CD4-positive, alpha-beta T cell treated with Interleukin-17A for 1 hour (primary cell): ENCODE measurements at places on chromosomes 7 and 10.

DNA sequence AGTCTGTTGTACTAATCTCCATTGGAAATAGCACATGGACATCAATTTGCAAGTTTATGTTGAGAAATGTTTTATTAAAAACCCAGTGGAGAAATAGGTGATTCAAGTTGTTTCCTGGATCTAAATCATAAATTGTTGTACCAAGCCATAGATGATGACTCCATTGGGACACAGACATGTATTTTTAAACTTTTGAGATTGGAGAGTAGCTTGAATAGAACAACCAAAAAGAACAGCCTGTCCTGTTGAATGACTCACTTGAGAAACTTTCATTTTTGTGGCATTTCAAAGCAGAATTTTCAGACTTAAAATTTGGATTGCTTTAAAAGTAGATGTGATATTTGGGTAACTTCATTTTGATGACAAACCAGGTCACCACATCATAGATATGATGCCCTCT lies 197.5 kb downstream of the GPAM start:
- no peak for DNase-seq

DNA sequence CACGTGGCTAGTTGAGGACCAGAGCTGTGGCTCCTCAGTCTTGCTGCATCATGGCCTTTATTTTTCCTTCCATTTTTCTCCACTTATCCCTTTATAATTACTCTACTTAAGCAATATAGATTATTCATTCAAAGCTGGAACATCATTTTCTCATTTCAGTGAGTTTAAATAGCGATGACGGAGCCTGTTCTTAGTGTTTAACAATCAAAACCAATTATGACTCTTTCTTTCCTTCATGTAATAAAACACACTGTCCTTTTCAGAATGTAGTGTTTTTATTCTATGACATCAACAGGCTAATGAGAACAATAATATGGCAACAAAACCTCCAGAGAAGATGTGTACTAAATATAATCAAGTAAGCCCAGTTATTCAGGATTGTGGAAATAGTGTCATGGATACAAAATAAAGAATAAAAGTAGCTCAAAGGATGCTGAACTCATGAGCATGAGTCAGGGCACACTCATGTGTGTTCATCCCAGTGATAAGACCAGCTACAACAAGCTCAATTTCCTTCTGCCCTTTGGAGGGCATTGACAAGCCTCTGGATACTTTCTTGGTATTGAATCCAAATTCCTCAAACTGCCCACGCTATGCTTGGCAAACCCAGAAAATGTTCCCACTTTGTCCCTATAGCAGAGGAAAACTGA lies 188.4 kb downstream of the CYP26A1 start:
- no peak for DNase-seq

DNA sequence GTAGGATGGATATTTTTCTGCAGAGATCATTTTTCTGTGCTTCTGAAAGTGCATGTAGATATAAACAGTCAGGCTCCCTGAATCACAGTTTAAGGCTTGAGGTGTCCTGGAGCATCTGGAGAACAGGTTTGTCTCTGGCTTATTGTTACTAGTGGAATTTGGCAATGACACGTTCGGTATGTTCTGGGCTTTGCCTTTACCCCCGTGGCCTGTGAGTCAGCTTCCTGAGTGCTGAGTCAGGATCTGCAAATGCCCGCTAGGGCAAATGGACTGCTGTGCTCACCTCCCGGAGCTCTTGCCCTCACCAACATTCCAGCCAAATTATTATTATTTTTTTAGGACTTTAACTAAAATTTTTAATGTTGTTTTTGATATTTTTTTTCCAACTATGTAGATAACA lies 192.5 kb upstream of the PRSS1 start:
- DNase-seq, result no peak

DNA sequence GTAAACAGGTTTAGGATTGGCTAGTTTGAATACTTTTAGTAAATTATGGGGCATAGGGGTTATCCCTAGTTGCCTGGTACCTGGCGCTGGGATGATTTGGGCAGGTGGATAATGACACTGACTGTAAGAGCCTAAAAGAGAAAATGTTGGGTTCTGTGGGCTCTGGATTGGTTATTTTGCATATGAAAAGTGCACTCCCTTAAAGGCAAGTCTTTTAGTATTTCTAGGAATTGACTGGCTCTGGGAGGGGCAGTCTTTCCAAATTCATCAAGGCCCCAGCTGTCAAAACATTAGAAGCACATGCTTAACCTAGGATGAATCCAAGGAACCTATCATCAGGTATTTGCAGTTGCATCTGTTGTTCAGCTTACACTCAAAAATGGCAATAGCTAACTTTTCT lies 454.6 kb upstream of the SORCS1 start:
- DNase-seq, result no peak

GRCh38 chr7:38902449-38902848 lies 6.5 kb downstream of the VPS41 start:
- no peak for DNase-seq

DNA sequence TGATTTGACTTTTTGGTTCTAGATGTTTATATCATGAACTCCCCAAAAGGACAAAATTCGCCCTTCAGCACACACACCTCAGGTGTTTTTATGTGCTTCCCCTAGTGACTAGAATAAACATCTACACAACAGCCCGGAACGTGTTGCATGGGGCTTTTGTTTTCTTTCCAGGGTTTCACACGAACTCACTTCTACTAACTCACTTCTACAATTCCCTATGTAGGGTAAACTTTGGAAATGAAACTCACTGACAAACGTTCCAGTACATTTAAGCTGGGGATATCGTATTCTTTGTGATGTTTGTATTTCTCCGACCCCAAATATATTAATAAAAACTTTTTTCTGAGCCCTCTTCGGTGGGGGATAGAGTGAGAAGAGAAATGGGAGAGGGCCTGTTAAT lies 1.4 kb downstream of the TRA2A start:
- DNase-seq, result peak; percentile 78

GRCh38 chr7:150420987-150421674 lies 29.3 kb upstream of the GIMAP8 start:
- DNase-seq, result peak; percentile 90

GRCh38 chr7:29352041-29352440 lies 157.5 kb downstream of the CHN2 start:
- no peak for DNase-seq

DNA sequence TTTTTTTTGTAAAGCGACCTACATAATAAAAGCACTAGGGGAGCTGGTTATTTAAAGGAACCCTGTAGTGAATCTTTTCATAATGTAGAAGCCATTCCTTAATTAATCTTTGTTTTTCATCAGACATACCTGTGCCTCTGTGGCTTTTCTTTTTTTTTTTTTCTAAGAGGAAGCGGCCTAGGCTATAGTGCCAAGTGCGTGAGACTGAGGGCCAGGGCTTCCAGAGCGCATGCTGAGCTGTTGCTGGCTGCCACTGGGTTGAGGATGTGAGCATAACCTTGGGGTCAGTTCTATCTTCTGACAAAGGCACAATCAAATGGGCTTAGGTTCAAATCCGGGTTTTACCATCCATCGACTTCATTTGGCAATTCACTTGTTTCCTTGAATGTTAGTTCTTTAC lies 103.7 kb downstream of the NEUROD6 start:
- DNase-seq, result no peak

GRCh38 chr7:88635149-88635548 lies 124.4 kb upstream of the ZNF804B start:
- DNase-seq, result no peak

GRCh38 chr10:112471878-112472487 lies 25.0 kb downstream of the VTI1A start:
- DNase-seq, result peak; percentile 58

- no peak for DNase-seq
Measured at GRCh38 chr10:93074147-93074596, 479 bp downstream of the CYP26A1 start.

- no peak for DNase-seq
Measured at GRCh38 chr10:130215151-130215930, 79.2 kb downstream of the GLRX3 start.

DNA sequence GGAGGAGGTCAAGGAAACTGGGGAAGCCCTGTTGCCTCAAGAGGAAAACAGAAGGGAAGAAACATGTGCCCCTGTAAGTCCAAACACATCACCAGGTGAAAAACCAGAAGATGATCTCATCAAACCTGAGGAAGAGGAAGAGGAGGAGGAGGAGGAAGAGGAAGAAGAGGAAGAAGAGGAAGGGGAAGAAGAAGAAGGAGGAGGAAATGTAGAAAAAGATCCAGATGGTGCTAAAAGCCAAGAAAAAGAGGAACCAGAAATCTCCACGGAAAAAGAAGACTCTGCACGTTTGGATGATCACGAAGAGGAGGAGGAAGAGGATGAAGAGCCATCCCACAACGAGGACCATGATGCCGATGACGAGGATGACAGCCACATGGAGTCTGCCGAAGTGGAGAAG lies 82.7 kb upstream of the SAMD8 start:
- DNase-seq, result no peak

GRCh38 chr7:41039386-41039953 lies 663.4 kb downstream of the INHBA start:
- DNase-seq, result no peak

DNA sequence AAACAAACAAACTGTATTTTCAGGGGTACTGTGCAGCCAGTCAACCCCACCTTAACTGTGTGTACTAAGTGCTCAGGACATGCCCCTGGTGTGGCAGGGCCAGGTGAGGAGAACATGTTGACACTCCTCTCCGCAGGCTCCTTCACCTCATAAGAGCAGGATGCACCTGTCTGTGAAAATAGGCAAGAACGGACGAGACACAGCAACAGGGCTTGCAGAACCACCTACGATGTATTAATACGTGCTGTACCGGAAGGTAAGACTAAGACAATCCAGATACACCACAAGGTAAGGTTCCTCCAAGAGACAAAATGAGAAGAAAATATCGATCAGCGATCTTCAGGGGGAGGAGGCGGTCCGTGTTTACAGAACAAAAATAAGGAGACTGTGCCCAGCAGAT lies 65.8 kb upstream of the CAMK2B start:
- DNase-seq, result no peak

DNA sequence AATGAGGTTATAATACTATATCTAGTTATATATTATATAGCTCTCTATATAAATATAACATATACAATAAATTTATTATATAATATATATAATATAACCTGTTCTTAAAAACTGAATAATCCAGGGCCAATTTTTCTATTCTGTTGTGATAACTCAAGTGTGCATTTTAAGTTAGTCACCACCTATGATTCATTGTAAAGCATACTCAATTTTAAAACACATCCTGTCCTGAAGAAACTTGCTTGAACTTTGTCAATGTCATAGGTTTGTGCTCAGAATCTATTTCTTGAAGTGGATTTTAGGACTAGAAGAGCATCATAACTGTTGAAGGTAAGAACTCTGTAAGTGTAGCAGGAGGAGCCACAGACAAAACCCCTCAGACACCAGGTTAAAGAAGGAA lies 1209.8 kb downstream of the REEP3 start:
- no peak for DNase-seq

- DNase-seq, result no peak
Measured at GRCh38 chr7:153682628-153683027, 369.6 kb upstream of the DPP6 start.

DNA sequence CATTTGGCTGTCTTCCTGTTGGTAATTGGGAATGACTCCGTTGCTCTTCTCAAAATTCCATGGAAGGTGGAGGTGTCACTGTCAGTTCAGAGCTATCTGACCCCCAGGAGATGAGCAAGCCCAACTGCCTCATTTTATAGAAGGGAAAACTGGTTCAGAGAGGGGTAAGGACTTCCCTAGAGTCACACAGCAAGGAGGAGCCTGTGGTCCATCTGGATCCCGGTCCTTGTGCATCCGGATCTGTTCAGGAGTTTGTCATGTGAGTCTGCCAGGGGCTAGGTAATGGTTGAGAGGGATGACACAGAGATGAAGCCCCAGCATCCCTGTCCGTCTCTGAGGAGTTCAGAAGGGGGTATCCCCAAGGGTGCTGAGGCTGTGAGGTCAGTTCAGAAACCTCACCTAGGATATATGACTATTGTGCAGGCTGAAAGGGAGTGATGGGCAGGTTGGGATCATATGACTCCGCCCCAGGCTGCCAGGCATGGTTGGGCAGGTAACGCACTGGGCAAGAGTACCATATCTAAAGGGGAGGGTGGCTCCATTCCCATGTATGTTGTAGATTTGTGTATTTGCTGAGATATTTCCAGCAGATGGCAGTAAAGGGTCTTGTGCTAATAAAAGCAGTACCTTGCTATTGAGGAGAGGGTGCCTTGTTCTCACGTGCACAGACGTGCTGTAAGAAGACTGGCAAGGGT lies 16.0 kb upstream of the SLC29A3 start:
- peak; percentile 52 for DNase-seq

GRCh38 chr10:33143160-33143728 lies 185.2 kb upstream of the ITGB1 start:
- DNase-seq, result peak; percentile 55

- no peak for DNase-seq
Measured at GRCh38 chr7:42154173-42154572, 82.8 kb downstream of the GLI3 start.

GRCh38 chr7:7221599-7222038 lies 39.3 kb downstream of the C1GALT1 start:
- DNase-seq, result no peak

GRCh38 chr7:91182819-91183764 lies 81.1 kb upstream of the FZD1 start:
- no peak for DNase-seq

- DNase-seq, result peak; percentile 48
Measured at GRCh38 chr10:11782793-11783557, 40.2 kb upstream of the PROSER2 start.

- DNase-seq, result no peak
Measured at GRCh38 chr10:113978802-113979201, 64.9 kb upstream of the ADRB1 start.

- no peak for DNase-seq
Measured at GRCh38 chr10:105041956-105042355, 400.9 kb downstream of the SORCS3 start.

DNA sequence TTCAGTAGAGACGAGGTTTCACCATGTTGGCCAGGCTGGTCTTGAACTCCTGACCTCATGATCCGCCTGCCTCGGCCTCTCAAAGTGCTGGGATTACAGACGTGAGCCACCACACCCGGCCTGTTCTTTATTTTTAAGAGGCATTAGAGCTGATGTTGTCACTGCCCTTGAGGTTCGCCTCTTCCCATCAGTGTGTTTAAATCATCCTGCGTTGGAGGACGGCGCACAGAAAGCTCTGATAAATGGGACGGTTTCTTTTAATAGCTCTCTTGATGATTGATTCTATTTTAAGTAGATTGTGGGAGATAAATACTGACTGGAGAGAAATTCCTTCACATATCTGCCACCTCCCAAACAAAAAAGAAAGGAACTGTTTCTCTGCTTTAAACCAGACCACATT lies 29.0 kb downstream of the UPP1 start:
- DNase-seq, result no peak

DNA sequence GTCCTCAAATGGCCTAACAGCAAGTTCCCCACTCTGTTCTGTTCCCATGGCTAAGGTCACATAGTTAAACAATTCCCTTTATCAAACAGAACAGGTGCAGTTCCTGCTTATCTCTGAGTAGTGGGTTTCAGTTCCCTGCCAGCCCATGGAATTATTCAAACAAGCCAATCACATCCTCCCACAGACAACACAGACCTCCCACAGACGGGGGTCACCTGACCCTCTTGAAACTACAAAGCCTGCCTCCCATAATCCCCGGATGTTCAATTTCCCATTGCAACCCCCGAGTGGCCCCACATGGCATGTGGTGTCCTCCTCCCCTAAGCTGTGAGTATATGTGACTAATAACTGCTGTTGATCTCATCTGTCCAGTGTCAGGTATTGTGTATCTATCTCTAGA lies 64.1 kb downstream of the TMEM168 start:
- DNase-seq, result no peak

- DNase-seq, result no peak
Measured at GRCh38 chr7:48317360-48317759, 146.1 kb downstream of the ABCA13 start.
